ENCODE measurements at places on chromosomes 12 and 14.

DNA sequence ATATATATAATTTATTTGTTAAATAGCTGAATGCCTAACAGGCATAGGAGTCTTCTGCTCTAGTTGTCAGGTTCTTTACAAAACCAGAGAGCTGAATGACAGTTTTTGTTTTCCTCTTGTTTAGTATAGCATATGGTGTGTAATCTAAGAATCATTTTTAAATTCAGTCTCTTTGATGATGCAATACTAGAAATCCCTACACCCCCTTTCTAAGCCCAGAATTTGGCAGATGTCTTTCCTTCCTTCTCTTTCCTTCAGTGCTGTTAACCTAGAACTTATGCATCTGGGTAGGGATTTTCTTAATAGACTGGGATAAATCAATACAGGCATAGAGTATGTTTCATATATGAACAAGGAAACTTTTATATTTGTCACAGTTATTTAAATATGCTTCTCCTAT lies 198.1 kb downstream of the KCNH5 start:
- DNase-seq, result no peak

DNA sequence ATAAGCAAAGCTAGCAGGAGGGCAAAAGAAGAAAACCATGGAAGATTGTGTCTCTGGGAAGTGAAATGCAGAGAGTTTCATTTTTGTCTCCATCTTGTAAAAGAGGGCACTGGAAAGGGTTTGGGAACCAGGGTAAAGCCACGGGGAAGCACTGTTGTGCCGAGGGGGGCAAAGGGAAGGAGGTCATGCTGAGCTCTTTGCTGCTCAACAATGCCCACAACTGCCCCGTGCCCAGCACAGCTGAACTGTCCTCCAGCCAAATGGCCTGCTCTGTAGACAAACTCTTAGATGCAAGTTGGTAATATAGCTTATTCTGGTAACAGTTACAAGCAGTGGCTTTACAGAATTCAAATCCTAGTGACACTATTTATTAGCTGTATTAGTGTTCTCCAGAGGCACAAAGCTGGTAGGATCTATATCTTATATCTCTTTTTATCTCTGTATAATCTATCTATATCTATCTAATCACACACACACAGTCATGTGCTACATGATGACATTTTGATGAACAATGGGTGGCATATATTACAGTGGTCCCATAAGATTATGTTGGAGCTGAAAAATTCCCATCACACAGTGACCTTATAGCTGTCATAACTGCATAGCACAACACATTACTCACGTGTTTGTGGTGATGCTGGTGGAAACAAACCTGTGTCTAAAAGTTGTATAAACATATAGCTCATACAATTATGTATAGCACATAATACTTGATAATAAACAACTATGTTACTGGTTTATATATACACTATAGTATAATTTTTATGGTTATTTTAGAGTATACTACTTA lies 203.4 kb upstream of the DDHD1 start:
- DNase-seq, result no peak

GRCh38 chr12:121000530-121000929 lies 15.8 kb downstream of the C12orf43 start:
- no peak for DNase-seq

DNA sequence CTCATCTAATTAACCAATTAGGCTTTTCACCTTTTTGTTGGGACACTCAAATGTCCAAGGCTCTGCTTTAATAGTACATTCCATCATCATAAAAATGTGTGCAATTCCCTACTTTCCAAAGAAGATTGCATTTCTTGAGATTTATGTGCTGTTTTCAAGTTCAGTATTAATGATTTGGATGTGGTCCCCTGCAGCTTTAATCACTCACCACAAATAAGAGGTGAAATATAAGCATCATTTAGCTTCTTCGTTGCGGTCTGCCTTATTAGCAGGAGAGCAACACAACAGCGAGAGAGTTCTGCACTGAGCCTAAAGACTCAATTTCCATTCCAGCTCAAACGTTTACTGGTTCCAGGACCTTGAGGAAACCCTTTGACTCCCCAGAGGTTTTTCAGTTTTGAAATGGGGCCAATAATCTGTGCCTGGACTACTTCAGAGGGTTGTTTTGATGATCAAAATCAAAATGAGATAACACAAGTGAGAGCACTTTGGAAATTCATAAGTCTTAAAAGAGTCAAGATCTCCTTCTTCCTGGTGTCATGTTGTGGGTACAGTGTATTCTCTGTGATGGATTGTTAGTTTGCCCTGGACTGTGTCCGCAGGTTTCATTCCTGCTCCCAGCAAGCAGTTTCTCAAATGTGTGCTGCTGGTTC lies 53.1 kb downstream of the RERG start:
- DNase-seq, result no peak

- DNase-seq, result no peak
These were observed 43.5 kb downstream of the ERH start for GRCh38 chr14:69354383-69355153.

- peak; percentile 28 for DNase-seq
These were observed 161.1 kb downstream of the BTG1 start for GRCh38 chr12:91984556-91984955.

GRCh38 chr14:106347890-106348755 lies 821.7 kb downstream of the TMEM121 start:
- DNase-seq, result no peak

GRCh38 chr12:2636741-2637340 lies 157.9 kb upstream of the FKBP4 start:
- DNase-seq, result no peak

DNA sequence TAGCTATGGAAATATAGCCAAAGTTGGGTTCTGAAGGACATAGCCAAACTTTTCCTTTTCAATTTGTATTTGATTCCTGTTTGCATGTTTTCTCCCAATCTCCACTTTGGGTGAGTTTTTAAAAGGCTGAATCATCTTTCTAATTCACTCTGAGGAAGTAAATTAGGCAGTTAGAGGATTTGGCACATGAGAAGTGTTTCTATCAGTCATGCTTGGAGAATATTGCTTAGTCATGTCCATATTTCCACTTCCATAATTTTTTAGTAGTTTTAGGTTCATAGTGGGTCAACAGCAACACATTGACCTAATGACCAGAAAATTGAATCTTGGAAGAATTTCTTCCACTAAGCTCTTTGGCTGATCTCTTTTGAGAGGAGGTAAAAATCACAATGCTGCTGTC lies 21.8 kb downstream of the IRAK3 start:
- DNase-seq, result no peak

GRCh38 chr14:33934043-33934750 lies 16.7 kb downstream of the EGLN3 start:
- DNase-seq, result no peak

GRCh38 chr12:124713436-124714082 lies 146.1 kb upstream of the NCOR2 start:
- no peak for DNase-seq

DNA sequence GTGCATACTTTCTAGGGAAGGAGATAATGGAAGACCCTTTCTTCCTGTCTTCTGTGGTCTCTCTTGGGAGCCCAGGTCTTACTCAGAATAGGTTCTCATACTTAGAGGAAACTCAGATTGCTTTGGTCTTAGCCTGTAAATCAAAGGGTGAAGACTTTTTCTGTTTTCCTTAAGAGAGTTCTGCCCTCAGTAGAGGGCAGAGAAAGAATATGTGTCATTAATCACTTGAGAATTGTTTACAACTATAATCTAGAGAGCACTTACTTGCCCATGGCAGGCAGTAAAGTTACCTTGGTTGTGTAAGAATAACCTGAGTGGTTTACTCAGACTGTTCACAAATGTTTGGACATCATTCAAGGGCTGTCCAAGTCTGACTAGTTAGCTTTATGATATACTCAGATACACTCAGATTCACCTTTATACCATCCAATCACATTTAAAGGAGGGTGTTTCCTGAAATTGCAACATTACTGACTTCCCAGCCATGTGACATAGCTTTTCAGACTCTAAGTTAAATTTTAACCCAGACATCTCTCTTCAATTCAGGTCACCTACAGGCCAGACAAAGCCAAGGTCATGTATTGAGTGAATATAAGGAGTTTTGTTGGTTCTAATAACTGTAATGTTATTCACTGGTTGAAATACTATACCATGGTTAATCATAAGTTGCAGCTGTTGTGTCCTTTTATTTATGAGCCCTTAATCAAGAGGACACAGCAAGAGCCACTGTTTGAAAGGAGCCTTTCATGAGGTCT lies 372.2 kb downstream of the RAD51B start:
- DNase-seq, result no peak

DNA sequence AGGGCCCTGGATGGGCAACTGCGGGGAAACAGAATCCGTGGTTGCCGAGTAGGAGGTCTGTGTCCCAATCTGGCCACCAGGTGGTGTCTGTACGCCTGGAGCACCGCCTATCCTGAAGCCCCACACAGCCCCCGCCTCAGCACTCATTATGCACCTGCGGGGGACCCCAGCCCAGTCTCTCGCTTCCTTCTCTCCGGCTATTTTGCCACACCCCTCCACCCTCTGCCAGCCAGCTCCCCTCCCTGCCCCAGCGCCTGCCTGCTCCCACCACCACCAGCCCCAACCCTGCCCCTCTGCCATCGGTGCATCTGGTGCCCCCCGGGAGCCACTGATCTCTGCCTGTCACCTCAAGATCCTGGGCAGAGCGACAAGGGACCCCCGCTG lies 2.2 kb upstream of the NXPH4 start:
- DNase-seq, result no peak

DNA sequence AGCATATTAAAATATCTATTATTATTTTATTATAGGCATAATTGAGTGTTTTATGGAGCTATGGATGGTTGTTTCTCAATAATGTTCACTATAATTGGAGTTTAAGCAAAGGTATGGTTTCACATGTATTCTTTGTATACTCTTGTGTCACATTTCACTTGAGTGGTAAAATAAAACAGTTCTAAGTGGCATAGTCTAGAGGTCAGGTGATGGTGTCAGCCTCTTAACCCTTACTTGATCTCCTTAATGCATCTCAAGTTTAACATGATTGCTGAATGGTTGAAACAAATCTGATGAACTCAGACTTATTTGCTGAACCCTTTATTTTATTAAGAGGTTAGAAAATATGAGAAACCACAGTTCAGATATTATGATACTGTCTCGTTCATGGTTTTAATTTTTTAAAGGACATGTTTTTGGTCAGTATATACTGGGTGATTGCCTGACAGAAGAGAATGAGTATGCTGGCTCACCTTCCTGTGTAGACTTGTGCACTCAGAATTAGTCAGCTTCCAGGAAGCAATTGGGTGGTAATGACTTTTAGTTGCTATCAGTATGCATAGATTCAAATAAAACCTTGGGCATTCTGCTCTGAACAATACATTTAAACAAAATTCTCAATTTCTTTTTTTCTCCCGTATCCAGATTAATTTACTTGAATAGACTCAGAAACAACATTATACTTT lies 464.6 kb downstream of the PCNX1 start:
- DNase-seq, result no peak

- no peak for DNase-seq
These were observed 136.5 kb upstream of the CPSF6 start for GRCh38 chr12:69102856-69103255.

- no peak for DNase-seq
These were observed 3.3 kb downstream of the CDK17 start for GRCh38 chr12:96396914-96397313.

DNA sequence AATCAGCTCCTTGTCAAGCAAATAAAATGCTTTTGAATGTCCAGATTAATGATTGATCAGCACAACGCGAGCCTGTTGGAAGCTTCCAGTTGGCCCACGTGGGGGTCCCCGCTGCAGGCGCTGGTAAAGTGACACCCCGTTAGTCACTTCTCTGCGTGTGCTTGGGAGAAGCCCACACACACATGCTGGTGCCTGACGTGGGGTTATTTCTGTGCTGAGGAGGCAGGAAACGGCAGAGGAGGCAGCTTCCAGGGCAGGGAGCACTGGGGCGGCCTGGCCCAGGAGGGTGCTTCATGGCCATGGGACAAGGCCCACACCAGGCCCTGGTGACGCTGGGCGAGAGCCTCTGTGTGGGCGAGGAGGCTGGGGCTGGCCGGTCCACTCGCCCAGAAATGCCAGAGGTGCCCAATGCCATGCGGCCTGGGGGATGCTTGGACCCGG lies 101.5 kb downstream of the KIF26A start:
- no peak for DNase-seq

- DNase-seq, result no peak
These were observed 109.5 kb upstream of the ARHGAP5 start for GRCh38 chr14:31967669-31967975.

DNA sequence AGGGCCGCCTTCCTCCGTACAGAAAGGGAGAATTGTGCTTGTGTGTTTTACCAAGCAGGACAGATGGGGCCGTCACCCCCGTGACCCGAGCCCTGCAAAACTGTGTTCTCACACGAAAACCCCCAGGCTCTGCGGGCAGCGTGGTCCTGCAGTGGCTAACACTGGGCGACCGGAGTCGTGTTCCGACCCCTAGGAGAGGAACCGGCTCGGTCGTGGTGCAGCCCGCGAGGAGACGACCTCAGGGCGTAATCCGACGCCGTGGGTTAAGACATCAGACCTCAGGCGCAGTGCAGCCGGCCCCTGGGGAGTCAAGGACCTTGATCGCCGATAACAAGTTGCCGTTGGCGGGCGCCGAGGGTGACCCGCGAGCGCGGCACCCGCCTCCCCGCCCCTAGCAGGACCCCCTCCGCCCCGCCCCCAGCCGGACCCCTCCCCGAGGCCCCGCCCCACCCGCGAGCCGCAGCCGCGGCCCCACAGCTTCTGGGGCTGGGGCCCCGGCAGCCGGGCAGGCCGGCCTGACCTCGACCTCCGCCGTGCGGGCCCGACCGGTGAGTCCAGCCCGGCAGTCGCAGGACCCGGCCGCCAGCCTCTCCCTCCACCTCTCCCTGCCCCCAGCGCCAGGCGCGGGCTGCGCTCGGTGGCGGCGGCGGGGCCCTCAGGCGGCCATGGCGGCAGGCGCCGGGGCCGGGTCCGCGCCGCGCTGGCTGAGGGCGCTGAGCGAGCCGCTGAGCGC lies at the start of gene CHPT1:
TSS of gene CHPT1 (plus strand) at position 444 of the 733 bp plus-strand sequence. CDS start at position 666, 222 bp downstream.
- no peak for DNase-seq

DNA sequence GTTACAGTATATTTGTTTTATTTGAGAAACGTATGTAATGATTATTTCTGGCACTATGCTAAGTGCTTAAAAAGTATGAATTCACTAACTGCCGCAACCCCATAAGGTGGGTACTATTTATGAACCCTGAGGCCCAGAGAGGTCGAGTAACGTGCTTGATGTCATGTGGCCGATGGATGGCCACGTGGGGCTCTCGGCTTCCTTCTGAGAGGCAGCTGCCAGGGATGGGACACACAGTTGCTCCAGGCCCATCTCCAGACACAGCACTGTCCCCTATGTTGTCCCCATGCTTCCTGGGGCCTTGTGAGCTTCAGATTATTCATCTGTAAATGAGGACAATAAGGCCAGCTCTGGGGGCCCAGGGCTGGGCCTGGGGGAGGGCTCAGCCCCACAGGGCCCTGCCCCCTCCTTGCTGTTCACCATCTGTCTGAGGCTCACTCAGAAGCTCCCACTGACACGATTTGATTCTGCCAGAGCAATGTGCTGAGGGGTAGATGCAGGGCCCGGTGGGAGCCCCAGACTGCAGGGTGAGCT lies 115.0 kb downstream of the CALM1 start:
- DNase-seq, result no peak

GRCh38 chr12:46556819-46557524 lies 184.4 kb upstream of the SLC38A2 start:
- DNase-seq, result no peak
